ENCODE measurements at places on chromosomes 1 and 21.
A peak's percentile ranks its signal among the peaks of the same experiment; 100 is the strongest.

GRCh38 chr1:61253059-61253735 is 170.8 kb downstream of the NFIA start:
- DNase-seq, result no peak

DNA sequence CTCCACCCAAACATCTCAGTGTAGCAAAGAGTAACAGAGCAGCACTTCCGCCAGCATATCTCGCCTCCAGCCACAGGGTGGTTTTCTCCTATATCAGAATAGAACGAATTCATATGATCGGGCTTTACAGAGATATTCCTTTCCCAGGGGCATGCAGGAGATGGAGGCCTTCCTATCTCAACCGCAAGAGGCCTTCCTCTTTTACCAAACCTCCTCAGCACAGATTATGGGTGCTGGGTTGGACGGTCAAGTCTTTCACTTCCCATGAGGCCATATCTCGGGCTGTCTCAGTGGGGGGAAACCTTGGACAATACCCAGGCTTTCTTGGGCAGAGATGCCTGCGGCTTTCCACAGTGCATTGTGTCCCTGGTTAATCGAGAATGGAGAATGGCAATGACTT is 65.8 kb downstream of the OVGP1 start:
- DNase-seq, result no peak

GRCh38 chr1:224786533-224787250 is 142.8 kb upstream of the DNAH14 start:
- no peak for DNase-seq

DNA sequence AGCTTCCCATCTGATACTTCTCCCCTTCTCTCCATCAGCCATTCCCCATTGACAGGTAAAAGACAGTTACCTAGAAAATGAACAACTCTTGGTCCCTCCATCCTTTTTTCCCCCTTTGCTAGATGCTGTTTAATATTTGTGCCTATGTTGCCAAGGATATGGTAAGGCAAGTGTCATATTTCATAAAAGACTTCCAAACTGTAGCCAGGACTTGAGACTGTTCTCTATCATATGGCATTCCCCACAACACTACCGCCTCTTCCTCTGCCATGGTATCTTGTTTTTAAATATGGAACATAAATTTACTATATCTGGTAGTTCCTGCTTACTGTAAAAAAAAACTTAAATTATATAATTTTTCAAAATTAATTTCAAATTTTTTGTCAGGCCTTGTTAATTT is 97.2 kb downstream of the PHTF1 start:
- DNase-seq, result no peak

- no peak for DNase-seq
These were observed 56.9 kb downstream of the PTPRF start for GRCh38 chr1:43587594-43587993.

- DNase-seq, result no peak
These were observed 608.5 kb upstream of the USP24 start for GRCh38 chr1:55823541-55824250.

DNA sequence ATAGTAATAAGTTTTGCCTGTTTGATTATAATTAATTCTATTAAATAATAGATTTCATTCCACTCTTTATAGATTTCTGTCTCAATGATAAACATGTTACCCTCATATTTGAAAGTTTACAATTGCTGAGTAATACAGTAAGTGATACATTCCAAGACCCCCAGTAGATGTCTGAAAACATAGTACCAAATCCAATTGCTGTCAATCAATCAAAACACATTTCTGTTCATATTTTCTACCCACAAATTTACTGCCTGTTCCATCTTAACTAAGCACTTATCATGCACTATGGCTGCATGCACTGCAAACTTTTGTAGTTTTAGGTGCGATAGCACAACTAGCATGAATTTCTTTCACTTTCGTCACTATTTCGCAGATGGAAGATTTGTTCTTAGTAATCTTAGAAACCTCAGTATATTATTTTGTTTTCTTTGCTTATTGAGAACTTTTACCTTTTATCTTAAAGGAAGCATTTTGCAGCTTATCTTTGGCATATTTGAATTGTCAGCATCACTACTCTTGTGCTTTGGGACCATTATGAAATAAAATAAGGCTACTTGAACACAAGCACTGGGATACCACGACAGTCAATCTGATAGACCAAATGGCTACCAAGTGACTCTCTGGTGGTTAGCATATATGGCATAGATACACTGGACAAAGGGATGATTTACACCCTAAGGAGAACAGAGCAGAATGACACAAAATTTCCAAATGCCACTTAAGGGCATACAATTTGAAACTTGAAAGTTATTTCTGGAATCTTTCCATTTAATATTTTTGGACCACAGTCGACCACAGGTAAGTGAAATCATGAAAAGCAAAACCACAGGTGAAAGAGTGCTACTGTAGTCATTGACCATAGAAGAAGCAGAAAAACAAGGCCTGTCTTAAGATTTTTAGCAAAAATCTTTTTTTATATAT is 67.6 kb downstream of the RGS13 start:
- peak; percentile 16 for DNase-seq

GRCh38 chr1:227362039-227362438 is 43.7 kb upstream of the CDC42BPA start:
- DNase-seq, result no peak

DNA sequence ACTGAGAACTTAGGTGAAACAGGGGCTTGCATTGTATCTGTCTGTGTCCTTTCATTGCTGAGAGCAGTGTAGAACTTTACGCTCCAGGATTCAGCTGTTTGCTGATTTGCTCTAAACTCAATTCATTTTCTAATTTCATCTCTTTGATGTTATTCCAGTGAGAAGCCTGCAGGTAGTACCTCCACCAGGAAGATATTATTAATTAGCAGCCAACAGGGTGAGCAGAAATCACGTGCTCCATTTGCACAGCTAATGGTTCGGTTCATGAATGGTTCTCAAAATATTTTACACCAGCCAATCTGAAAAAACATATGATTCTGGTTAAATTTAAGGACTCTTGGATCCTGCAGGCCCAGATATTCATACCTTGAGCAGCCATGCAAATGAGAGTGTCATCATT is 52.1 kb downstream of the SUSD4 start:
- no peak for DNase-seq

- DNase-seq, result no peak
These were observed 4.8 kb downstream of the TCHH start for GRCh38 chr1:152110365-152110859.

GRCh38 chr1:76503736-76504135 is 363.5 kb upstream of the ST6GALNAC5 start:
- DNase-seq, result no peak

- DNase-seq, result no peak
These were observed 97.8 kb downstream of the BEND5 start for GRCh38 chr1:48678710-48679505.

DNA sequence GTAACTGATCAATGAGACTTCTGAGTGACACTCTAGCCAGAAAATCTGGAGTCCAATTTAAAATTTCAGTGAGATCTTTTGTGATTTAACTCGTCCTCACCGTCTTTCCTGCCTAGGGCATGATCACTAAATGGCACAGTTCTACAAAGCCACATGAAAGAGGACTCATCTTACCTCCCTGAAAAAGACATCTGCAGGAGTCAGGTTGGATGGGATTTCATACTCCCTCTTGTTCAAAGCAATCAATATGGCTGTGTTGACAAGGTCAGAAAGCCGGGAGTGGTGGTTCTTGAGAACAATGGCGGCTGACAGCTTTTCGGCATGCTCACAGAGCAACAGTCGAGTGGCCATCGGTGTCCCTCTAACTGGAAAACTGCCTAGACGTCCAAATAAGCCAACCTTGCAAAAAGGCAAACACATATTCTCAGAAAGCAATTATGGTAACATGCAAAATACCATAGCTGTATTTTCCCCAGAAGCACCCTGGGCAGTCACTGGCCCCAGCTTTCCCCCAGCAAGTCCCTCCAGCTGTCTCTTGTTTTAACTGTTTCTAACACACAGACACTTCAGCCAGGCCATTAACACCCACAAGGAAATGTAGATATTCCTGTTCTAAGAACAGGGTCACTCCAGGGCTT is 36.6 kb upstream of the ACTA1 start:
- no peak for DNase-seq

DNA sequence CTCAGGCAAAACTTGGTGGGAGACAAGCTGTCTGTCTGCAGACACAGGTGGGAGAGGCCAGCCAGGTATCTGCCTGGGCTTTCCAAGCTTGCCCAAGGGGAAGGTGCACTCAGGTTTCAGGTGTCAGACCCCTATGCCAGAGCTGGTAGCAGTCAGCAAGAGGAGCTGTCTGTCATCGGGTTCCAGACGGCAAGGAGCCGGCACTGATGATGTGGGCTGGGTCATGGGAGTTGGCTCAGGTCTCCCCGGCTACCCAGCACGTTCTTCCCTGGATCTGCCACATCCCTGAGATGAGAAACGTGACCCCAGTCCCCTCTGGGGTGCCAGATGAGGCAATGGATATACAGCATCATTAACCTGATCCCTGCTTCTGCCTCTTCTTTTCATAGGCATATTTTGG is 23.0 kb downstream of the TMCC2 start:
- DNase-seq, result no peak

- DNase-seq, result peak; percentile 86
These were observed 124.5 kb downstream of the ZNF648 start for GRCh38 chr1:181936768-181937581.

DNA sequence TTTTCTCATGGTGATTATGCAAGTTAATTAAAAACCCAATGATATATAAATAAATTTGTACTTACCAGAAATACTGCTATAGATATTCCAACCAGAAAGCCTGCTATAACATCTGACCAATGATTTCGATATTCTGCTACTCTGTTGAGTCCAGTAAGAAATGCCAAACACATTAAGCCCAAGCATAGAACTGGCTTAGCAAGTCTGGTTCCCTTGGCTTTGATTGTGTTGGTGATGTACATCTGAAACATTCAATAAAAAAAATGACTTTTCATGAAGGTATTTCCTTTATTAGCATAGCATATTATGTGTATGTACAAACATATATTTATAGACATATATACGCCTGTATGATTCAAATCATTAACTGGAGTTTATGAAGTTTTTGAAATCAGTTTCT is 82.8 kb downstream of the PLPPR5 start:
- no peak for DNase-seq

DNA sequence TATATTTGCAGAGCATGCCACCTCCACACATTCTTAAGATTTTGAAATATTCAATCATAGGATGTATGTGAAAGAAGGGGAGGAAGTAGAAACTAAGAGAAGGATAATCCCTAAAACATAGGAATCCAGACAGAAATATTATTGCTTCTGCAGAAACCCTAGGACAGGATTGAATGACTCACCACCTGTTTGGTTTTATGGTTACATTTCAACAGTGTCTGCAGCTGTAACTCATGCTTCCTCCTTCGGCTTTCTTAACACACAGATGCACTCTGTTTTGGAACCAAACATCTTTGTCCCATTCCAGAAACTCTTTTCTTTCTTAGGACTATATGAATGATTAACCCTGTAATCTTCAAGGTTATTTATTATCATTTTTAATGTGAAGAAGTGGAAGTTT is 20.7 kb downstream of the RGS7 start:
- no peak for DNase-seq

DNA sequence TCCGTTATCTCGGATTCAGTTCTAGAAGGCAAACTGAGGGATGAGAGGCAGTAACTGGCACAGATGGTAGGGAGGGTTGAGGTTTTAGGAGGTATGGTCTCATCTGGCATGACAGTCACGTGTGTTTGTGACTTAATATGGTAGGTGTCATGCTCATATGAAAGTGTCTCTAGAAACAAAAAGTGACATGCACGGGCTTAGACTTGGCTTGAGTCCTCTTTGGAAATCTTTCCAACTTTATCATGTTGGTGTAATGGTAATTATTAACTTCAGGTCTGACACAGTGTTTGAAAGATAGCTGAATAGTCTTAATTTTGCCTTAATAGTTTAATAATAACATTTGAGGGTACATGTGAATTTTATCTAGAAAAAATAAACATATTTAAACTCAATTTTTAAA is 218.1 kb downstream of the FMN2 start:
- no peak for DNase-seq

DNA sequence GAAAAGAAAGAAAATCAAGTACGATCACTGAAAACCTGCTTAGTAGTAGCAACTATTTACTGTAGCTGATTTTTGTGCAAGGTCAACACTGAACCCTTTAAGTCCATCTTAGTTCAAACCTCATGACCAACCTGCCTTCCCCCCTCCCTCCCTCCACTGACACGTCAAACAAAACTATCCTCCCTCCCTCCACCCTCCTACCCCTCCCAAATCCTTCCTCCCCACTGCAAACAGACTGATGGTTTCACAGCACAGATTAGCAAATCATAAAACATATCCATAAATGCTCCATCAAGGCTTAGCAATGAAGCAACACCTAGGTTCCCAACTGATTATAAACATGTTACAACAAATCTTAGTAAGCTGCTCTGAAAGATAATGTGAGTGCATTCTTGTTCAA is 164.3 kb upstream of the GREM2 start:
- no peak for DNase-seq

DNA sequence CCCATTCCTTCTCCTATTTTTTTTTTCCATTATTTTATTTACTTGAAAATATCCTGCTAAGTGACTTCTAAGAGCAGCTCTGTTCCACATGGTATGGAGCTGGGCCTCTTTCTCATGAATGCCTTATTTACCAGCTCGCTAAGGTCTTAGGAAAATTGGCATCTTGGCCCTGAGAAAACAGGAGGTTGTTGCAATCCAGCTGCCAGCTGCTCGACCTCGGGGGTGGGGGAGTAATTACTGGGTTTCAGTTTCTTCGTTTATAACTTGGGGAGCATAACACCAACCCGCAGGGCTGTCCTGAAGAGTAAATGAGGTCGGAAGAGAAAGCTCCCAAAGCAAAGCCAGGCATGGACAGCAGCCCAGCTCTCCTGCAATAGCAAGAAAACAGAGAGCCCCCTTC is 176.3 kb downstream of the AJAP1 start:
- no peak for DNase-seq

GRCh38 chr1:43565600-43566360 is 35.1 kb downstream of the PTPRF start:
- no peak for DNase-seq

GRCh38 chr1:198638894-198639635 is at the start of gene PTPRC:
Gene PTPRC, plus strand, starts transcription at chr1:198639040. Its CDS starts 229 bp downstream, at chr1:198639269.
- peak; percentile 74 for DNase-seq

- no peak for DNase-seq
These were observed 210.9 kb downstream of the KAZN start for GRCh38 chr1:14809191-14809981.

DNA sequence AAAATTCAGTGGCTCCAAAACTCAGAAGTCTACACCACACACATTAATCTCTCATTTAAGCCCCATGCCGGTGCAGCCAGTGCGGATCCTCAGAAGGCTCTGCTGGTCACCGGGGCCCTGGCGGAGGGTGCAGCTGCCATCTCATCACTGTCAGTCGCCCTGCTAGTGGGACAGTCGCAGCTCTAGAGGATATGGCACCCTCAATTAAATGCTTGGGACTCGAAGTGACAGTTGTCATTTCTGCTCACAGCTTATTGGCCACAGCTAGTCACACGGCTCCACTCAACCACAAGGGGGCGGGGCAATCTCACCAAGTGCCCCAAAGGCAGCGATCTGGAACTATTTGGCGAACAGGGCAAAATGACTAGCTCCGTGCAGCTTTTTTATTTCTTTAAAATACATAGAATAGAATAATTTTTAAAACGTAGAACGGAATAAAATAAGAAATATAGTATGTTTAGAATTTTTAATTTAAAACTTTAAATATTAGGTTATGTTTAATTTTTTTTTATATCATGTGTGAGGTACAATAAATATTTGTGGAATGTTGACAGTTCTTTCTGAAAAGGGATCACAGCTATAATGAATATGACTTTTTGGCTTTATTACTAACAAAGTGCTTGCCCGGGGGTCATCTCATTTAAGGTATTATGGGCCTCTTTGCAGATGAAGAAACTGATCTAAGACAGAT is 8.0 kb upstream of the MAN1C1 start:
- DNase-seq, result peak; percentile 38

GRCh38 chr1:163069142-163069541 is at the start of gene RGS4:
Gene RGS4, plus strand, starts transcription at chr1:163069361. Its CDS starts 124 bp downstream, at chr1:163069485.
- no peak for DNase-seq

Measured in GM12878 (cell line).